ENCODE measurements at places on chromosomes 12 and 14.

GRCh38 chr14:70382536-70382935, 23.1 kb upstream of the COX16 start:
- DNase-seq: no peak

- DNase-seq: no peak
These were observed 65.6 kb downstream of the FERMT2 start for GRCh38 chr14:52885230-52885629.

DNA sequence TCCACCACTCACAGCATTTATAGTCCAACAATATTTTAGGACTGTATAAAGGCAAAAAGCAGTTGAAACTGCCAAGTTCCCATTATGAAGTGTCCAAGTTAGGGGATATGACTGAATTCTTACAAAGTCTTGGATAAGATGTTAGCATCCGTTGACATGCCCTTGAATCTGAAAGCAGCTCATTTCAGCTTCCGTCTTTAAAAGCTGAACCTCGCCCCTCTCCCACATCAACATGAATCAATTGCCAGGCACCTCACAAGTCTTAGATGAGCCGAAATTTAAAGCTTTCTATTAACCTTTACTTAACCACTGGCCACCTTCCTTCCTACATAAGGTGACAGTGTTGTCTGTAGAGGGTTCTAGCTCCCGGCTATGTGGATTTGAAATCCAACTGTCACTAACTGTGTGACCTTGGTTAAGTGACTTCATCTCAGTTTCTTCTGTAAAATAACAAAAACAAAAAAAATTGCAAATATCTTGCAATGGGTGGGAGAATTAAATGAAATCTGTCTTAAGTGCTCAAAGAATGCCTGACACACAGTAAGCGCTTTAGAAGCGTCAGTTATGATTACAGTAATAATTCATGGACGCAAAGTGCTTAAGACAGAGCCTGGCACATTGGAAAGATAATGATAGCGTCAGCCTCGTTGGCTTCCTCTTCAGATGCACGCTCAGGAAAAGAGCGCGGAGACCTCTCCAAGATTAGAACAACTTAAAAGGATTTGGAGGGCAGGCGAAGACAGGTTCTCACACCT, 1.2 kb downstream of the PPP1CC start:
- DNase-seq: peak; percentile 49

DNA sequence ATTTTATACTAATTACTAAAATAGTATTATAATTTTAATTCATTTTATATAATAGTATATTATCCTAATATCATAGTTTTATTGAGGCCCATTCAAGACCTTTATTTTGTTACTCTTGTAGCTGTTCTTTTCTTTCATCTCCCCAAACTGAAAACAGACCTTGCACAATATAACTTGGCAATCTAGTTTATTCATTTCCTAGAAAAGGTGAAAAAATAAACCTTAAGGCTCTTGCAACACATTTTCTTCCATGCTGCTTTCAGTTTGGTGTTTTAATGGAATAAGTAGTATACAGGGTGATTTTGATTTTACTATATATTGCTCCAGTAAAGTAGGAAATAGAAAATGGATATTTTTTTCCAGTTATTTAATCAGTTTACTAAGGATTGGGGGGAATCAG, 174.0 kb downstream of the SLC2A13 start:
- no peak for DNase-seq

DNA sequence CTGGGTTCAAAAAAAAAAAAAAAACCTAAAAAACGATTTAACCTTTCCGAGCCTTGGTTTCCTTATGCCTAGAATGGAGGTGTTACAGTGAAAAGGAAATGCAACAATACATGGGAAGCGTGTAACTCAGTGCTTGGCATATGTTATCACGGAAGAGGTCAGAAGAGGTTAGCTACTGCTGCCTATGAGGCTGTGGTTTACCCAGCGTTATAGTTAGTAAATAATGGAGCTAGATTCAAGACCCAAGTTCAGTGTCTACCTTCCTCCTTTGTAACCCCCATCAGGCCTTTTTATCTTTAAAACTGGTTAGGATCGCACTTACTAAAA, 839 bp downstream of the IFT43 start:
- DNase-seq: no peak

- no peak for DNase-seq
These were observed 56.4 kb upstream of the FBXO33 start for GRCh38 chr14:39488600-39488999.

DNA sequence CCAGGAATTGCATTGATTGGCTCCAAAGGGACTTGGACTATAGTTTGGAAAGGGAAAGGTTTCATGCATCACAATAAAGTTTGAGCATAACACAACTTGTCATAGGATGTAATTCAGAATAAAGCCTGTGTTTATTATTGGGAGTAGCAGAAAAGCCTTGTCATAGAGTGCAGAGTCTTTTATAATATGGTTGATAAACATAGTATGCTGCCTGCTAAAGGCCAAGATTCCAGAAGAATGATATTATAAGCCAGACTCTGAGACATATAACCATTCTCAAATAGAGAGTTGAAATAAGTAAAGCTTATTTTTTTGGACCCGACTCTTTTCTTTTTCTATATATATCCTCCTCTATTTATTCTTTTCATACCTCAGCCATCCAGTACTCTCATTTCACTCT, 207.3 kb downstream of the LRIG3 start:
- no peak for DNase-seq

GRCh38 chr14:83419420-83419819, 1885.8 kb upstream of the SEL1L start:
- no peak for DNase-seq

DNA sequence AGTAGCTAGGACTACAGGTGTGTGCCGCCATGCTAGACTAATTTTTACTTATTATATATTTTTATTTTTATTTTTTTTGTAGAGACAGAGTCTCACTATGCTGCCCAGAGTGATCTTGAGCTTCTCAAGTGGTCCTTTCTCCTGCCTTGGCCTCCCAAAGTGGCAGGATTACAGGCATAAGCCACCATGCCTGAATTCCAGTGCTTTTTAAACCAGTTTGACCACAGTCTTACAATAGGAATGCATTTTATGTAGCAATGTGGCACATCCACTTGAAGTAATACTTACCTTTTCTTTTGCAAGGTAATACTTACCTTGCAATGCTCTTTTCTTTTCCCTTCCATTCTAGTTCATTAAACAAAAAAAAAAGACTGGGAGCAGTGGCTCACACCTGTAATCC, 38.0 kb upstream of the CPM start:
- no peak for DNase-seq

- DNase-seq: no peak
These were observed 465.7 kb upstream of the MGAT4C start for GRCh38 chr12:86721713-86722397.

- DNase-seq: no peak
These were observed 83.2 kb upstream of the TBX3 start for GRCh38 chr12:114767084-114767760.

- peak; percentile 53 for DNase-seq
These were observed 2.4 kb upstream of the A2M start for GRCh38 chr12:9118158-9118557.

DNA sequence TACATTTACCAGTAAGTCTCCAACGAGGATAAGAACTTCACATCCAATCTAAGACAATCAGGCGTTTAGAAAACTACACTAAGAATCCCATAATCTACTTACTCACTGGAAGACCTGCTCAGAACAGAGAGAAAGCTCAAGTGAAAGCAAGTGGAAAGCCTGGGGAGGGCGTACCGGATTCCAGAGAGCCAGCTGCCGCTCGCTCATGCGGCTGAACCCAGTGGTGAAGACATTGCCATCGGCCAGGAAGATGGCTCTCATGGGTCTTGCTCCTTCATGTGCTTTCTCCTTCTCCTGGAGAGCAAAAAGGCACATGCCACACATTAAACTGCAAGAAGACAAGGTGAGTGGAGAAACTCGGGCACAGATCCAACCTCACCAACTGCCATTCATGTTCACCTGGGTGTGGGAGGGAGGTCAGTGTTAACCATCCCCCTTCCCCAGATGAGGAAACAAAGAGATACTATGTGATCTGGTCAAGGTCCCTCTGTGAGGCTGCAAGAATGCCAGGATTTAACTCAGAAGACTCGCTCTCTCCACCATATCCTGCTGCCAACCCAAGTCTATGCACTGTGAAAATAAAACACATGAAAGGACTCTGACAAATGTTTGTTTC, 23.5 kb upstream of the SELPLG start:
- DNase-seq: no peak

DNA sequence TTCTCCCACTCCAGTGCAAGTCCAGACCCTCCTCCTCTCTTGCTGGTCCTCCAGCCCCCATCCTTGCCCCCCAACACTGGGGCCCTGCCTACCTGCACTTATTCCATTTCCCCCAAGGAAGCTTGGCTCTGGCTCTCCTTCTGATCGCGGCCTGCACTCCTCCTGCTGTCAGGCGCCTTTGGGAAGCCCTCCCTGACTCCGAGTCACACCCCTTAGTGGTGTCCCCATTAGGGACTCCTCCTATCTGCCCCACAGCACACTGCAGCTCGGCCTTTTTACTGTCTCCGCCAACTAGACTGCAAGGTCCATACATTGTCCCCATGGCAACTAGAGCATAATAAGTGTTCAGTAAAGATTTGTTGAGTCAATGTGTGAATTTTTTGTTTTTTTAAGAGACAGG, 32.9 kb downstream of the FIGNL2 start:
- no peak for DNase-seq

Measured in GM12865 (cell line).